Stimulated activated CD4-positive, alpha-beta T cell treated with anti-CD3 and anti-CD28 coated beads, Interleukin-2, amount 100 ng/mL, for 4 hours (primary cell): ENCODE measurements at places on chromosomes 11 and 22.

- DNase-seq = no peak
Measured at GRCh38 chr11:44726283-44727113, at the start of gene TSPAN18. Gene TSPAN18 (plus strand): TSS chr11:44726962. CDS start chr11:44906417, 179,455 bp downstream.

GRCh38 chr22:30005213-30005857 is 74.9 kb upstream of the HORMAD2 start:
- peak; percentile 37 for DNase-seq

DNA sequence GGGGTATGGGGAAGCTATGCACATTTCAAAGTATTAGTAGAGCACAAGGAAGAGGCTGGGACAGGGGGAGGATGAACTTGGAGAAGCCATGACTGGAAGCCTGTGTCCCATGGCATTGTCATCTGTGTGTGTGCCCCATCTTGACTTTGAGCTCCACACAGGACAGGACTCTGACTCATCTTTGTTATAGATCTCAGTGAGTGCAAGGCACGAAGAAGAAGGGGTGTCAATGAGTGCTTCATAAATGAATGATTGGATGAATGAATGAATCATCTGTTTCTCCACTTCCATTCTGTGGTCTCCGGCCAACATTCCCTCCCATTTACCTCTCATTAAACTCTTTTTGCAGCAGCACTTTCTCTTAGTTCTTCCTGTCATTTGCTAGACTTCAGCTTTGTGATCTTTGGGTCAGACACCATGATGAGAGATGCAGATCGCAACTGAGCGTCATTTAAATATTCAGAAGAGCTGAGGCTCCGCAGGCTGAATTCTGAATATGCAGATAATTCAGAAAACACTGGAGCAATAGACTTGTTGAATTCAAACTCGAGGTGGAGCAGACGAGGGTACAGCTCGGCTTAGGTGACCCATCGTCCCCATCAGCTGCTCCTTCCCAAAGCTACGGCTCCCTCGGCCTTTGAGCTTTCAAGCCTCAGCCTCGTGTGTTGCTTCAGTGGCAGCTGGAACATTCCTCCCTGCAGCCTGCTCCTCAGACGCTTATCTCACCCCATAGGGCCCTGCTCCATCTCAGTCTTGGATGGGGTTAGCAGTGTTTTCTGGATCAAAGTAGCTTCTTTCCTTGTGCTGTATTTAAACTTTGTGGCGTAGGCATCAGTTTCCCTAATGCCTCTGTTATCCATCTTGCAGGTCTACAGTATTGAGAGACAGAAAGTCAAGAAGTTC is 30.8 kb downstream of the APOL3 start:
- no peak for DNase-seq

DNA sequence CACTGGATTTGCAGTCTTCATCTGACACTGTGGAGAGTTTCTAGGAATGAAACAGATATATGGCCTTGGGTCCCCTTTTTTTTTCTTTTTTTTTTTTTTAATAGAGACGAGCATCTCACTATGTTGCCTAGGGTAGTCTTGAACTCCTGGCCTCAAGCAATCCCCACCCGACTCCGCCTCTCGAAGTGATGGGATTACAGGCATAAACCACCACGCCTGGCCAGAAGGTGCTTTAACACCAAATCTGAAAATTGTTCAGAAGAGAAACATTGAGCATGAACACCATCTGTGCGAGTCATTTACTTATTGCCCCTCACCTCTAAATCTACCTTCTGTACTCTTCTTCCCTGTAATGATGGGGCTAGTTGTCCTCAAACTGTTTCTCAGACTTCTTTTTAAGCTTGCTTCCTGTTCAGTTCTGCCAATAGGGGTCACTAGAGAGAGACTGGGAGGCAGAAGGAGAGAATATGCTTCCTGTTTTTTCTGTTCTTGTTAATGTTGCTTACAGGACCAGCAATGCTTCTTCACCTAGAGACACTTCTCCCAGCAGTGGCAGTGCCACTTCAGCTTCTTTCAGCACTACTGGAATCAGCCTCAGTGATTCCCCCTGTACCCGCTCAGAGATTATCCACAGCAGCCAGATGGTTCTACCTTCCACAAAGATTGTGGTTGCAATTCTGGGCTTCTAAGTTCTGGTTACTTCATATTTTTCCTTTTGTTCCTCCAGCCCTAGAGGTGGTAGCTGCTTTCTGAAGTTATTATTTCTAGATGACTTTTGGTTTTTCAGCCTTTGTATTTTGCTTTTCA is 20.8 kb upstream of the ZBED5 start:
- peak; percentile 8 for DNase-seq

DNA sequence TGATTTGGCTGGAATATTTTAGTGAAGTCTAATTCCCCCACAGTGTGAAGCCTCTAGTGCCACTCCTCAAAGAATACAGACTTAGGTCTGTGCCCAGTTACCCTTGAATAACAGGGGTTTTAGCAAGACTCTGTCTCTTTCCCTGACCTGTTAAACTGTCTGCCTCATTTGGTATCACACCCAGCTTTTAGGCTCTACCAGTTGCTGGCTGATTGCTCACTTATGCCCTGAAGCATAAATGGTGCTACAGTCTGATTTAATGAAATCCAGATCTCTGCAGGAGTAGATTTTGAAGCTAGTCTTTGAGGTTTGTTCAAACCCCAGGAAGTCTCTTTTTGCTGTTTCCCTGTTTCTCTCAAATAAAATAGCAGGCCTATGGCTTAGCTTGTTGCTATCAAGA is 45.2 kb upstream of the LIPT2 start:
- no peak for DNase-seq

- no peak for DNase-seq
Measured at GRCh38 chr11:46338988-46339666, 8.1 kb upstream of the DGKZ start.

DNA sequence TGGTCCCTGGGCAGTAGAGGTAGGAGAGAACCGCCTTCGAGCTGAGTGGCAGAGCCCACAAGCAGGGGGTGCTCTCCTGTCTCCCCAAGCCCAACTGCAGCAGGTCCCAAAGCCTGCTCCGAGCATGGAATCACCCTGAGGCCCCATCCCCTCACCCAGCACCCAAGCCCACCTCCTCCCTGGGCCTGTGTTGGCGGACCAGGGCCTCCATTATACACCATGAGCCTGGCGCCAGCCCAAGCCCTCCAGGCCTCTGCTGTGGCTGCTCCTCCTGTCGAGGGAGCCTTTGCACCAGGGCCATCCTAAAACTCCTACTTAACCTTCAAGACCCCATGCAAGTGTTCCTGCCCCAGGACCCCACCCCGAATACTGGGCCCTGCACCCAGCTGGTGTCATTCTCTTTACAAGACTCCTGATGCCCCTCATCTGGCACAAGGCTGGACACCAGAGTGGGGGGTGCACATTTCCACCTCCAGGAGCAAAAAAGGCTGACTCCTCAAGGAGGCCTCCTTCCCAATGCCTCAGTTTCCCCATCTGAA is 16.6 kb downstream of the GP1BB start:
- DNase-seq = no peak

DNA sequence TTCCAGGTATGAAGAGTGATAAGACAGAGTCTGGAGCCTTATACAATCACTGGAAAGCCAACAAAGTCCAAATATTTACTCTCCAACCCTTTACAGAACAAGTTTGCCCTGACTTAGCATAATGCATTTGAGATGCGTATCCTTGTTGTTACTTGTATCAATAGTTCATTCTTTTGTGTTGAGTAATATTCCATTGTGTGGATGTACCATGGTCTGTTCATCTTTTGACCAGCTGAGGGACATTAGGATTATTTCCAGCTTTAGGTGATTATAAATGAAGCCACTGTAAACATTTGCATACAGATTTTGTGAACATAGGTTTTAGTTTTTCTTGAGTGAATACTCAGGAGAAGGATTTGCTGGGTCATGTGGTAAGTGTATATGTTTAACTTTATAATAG is 9.7 kb downstream of the SDHAF2 start:
- DNase-seq = no peak

DNA sequence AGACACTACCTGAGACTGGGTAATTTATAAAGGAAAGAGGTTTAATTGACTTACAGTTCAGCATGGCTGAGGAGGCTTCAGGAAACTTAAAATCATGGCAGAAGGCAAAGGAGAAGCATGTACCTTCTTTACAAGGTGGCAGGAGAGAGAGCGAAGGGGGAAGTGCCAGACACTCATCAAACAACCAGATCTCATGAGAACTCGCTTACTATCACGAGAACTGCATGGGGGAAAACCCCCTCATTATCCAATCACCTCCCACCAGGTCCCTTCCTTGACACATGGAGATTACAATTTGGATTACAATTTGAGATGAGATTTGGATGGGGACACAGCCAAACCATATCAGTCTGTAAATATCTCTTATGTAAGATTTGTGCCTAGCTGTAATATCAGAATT is 50.9 kb upstream of the ATXN10 start:
- no peak for DNase-seq
